ENCODE measurements at places on chromosomes 1 and 21.

DNA sequence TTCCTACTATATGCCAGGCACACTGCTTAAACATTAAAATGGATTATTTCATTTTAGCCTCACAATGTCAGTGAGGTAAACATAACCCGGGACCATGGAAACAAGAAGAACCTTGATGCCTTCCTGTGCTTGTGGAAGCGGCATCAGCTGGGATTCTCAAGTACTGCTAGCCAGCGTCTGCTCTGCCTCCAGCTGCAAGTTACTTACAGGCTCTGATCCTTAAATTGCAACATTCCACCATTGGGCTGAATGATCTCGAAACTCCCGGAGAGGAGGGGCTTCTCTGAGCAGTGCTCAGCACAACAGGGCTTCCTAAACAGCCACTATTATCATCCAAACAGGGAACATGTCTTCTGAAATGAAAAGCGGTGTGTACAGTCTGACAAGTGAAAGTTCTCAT, 6.7 kb upstream of the MAN1C1 start:
- no peak for DNase-seq

DNA sequence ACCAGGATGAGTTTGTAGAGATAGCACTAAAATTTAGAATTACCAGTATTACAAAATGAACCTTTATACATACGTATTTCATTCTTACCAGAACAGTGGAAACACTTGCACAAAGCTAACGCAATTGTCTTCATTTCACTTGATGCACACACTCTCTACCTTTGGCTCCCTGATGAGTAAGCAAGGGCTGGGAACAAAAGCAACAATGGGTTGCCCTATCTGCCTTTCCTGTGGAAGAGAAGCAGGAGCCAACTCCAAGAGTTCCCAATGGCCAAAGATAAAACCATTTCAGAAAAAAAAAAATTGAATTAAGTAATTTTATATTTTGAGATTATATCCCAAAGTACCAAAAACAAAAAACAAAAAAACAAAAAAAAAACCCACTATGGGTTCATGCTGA, 344.1 kb upstream of the GREM2 start:
- no peak for DNase-seq

DNA sequence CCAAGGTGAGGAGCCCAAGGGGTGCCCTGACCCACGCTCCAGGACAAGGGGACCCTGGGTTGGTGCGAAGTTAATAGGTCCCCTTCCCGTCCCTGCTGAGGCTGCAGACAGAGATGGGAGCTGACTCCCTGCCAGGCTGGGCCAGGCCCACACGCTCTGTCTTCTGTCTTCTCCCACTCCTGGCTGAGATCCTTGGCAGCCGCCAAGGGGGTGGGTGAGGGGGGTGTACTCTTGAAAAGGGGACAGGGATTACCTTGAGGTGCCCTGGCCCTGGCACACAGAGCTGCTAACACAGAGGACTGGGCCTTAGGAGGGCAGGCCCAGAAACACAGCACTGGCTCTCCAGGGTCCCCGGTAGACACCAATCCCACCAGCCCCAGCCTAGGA, 11.0 kb upstream of the CTRC start:
- DNase-seq = no peak

DNA sequence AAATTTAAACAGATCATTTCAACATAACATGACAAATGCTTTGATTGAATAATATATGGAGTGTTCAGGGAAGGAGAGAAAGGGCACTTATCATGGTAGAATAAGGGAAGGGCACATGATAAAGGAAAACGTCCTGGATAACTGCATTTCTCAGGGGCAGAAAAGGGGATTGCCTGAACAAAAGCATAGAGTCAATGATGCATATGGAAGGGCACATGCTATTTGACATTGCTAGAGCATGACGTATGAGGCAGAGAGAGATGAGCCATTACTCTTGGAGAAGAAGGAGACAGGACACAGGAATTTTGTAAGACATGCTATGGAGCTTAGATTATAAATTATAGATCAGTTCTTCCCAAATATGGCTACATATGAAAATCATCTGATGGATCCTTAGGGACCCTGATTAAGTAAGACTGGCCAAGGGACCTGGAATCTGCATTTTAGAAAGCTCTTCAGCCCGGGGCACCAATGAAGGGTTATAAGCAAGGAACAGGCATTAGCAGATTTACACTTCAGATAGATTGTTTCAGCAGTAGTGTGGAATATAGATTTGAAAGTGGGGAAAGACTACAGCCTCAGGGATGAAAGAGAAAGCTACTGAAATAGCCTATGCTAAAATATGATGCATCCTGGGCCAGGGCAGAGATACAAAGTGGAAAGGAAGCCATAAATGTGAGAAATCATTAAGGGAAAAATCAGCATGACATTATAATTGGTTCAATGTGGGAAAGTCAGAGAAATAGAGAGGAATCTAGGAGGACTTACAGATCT, 21.3 kb downstream of the FMO2 start:
- no peak for DNase-seq

DNA sequence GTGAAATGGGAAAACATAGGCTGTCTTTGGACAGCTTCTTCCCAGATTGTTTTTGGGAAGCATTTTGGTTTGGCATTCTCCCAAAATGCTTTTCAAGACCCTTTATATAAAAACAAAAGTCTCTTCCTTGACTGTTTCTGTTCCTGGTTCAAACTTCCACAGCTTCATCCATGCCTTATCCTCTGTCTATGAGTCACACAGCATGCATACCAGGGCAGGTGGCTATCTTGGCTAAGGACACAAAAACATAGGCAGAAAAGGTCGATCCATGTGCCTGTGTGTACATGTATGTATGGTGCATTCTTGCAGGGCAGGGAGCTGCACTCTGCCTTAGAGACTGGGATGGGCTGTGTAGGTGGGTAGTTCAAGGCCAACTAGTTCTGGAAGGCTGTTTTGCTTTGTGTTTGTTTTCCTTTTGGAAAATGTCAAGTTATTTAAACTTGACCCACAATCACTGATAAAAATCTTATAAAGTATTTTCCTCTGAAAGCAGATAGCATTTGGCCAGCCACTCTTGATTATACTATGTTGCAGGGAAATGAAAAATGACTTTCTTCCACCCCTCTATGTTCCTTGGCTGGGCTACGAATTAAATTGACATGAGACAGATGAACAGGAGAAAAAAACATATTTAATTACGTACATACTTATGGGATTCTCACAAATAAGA, 437.0 kb downstream of the SIPA1L2 start:
- no peak for DNase-seq

DNA sequence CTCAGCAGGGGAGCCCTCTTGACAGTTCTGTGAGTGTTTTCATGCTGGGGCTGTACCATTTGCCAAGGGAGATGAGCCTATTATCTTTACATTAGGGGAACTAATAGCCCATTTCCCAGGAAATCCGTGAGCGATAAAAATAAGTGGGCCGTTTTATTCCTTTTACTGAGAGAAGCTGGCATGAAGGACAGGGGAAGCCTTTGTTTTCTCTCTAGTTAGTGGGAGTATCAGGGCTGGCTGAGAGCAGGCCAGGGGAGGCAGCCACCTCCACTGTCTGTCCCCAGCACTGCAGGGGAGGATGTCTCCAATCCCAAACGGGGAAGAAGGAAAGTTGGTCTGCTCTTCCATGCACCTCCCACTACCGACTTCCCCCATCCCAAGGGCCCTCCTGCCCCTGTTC, 2.5 kb downstream of the UBL4B start:
- DNase-seq = no peak

DNA sequence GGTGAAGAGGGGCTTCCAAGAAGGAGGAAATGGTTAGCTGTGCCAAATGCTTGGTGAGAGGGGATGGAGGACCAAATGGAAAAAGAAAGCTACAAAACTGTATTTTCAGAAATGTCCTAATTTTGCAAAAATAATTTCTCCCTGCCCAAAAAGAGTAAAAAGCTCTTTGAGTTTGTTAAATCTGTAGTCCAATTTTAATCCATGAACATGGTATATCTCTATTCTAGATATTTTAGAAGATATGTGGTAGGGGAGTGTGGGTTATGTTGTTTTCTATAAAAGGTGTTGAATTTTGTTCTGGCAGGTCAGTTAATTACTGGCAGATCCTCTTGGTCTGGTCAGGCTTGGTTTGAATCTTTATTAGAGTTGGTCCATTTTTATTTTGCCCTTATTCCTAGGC, 474.1 kb upstream of the VAMP3 start:
- DNase-seq = no peak

- peak; percentile 44 for DNase-seq
These were observed 150.5 kb downstream of the PLPPR5 start for GRCh38 chr1:98854137-98854536.

DNA sequence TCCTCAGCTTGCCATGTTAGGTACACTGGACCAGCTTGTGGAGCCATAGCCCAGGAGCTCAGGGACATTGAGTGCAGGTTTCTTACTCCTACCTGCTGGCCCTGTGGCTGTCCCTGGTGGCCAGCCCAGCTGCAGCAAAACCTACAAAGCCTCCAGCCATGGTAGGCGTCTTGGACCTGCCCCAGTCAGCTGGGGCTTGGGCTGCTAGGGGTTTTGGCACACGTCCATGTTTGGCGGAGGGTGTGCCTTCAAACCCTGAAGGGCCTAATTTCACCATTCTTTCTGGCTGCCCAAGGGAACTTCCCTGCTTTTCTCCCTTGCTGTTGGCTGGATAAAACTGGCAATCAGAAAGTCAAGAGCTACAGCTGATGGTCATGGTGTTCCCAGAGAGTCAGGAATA, 25.4 kb downstream of the HMGCS2 start:
- no peak for DNase-seq

- no peak for DNase-seq
These were observed 48.8 kb downstream of the ZC3H11B start for GRCh38 chr1:219564109-219564508.

- DNase-seq = no peak
These were observed 53.2 kb downstream of the RNF187 start for GRCh38 chr1:228540161-228540917.

DNA sequence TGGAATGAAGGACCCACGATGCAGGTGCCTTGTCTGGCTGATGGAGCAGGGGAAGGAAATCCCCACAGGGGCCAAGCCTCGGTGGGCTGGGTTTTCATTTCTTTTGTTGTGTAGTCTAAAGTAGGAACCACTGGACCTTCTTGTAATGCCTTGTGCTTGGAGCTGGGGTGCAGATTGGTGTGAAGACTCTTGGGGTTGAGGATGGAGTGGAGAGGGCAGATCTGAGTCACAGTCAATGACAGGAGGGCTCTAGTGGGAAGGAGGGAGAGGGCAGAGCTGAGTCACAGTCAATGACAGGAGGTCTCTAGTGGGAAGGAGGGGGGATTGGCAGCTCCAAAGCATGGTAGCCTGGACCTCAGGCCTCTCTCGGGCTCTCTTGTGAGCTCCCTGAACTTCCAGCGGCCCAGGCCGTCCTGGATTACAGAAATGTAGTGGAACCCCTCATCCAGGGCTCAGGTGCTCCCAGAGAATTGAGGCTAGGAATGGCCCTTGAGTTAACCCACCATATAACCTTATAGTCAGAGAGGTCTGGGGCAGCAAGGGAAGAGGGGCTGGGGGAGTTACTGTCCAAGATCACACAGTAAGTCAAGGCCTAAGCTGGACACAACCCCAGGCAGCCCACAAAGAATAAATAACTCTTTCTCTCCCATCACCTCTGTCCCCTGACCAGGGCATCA, 313.8 kb downstream of the MATN1 start:
- no peak for DNase-seq

DNA sequence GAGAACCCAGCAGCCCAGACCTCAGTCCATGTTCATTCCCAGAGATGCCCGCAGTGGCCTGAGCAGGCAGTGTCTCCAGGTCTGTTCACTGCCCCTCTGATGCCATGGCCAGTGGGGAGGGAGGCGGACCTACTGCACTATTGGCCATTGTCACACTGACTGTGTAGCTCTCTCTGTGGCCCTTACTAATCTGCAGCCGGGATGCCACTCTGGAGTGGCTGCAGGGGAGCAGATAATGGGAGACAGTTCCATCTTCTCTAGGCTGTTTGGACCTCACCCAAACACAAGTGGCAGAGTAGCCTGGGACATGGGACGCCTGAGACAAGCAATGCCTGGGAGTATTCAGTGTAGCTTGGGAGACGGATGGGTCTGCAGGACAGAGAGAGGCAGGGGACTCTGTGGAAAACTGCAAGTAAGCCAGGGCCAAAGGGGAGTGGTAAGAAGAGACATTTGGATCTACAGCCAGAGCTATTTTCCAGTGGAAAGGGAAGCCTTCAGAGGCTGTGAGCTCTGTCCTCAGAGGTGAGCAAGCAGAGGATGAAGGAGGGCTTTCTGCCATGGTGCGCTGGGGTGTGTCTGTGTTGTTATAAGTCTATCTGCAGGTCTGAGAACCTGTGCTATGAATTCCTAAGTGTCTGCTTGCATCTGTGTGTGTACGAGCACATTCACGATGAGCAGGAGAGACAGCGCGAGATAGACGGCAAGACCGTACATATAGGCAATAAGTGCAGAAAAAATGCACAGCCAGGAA, 26.7 kb downstream of the DMBX1 start:
- DNase-seq = no peak

GRCh38 chr1:67314696-67315095, 7.0 kb downstream of the IL12RB2 start:
- peak; percentile 17 for DNase-seq

GRCh38 chr1:234611847-234612351, 1.9 kb upstream of the IRF2BP2 start:
- no peak for DNase-seq

DNA sequence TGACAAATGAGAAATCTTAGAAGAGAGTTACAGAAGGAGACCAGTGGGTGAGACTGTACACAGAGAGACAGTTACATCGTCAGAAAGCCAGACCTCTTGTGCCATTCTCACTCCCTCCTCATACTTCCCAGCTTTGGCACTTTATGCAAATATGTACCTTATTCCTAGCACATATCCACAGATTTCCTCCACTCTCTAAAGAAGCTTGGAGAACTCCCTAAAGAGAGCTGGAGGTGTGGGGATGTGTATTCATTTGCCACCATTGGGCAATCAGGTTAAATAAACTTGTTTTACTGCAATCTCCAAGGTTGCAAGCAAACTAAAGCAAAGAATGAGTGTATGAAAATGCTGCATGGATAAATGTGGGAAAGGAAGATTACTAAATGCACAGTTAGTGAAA, 380.9 kb upstream of the PRMT6 start:
- no peak for DNase-seq

DNA sequence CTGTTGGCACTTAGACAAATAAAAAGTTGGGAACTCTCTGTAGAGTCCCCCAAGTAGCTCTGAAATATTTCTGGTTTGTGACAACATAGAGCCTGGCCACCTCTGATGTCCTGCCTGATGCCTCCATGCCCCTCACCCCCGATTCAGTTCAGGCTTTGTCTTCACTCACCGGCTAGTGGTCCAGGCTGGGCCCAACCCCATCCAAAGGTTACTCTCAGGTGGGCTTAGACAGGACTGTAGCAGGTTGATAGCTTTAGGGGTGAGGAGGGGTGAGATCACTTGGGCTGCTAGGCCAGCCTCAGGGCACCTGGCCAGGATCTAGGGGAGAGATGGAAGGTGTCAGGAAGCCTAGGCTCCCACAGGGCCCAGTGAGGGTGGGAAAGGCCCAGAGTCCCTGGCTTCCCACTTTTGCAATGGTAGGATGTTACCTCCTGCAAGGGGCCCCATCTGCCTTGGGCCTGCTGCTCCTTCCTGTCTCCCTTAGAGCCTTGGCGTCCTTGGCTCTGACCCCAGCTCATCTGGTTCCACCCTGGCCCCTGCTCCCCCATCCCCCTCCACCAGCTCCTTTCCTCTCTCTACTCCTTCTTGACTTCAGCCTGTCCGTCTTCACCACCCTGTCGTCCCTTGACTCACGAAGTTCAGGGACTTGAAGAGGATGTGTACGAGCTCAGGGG, 6.7 kb downstream of the EPS8L3 start:
- no peak for DNase-seq

GRCh38 chr1:65792669-65793358, at the start of gene PDE4B:
Gene PDE4B, plus strand, starts transcription at chr1:65792895.
- DNase-seq = no peak

- DNase-seq = no peak
These were observed 939 bp upstream of the MFAP2 start for GRCh38 chr1:16981269-16981849.
